ENCODE measurements at places on chromosomes 2 and 18. TPM values are rescaled to one million over a fixed set of nuclear protein-coding genes. Genes with fewer than 3 reads are reported as not detected.
A peak's percentile ranks its signal among the peaks of the same experiment; 100 is the strongest.

- H3K4me3 ChIP-seq, result no peak overlapping the region
- DNase-seq, result no peak
- H3K27me3 ChIP-seq, result no peaks in the 10 kb centered on the region
- no peaks in the 10 kb centered on the region for H3K36me3 ChIP-seq
- no peaks in the 10 kb centered on the region for H3K4me1 ChIP-seq
Measured at GRCh38 chr2:62687636-62688035, 17.9 kb upstream of the EHBP1 start.

- H3K36me3 ChIP-seq, result no peaks in the 10 kb centered on the region
- peaks cover 14% of the 10 kb centered on the region for H3K4me1 ChIP-seq
- peak overlapping the region; percentile 98 for H3K27ac ChIP-seq
- peak overlapping the region; percentile 97 for H3K4me3 ChIP-seq
Measured at GRCh38 chr2:61471905-61472805, 1.3 kb upstream of the USP34 start.

GRCh38 chr18:38690626-38691025, 1125.0 kb upstream of the CELF4 start:
- no peaks in the 10 kb centered on the region for H3K36me3 ChIP-seq
- no peak for DNase-seq
- no peaks in the 10 kb centered on the region for H3K27me3 ChIP-seq

The TRIM54 gene
- total RNA-seq, result not detected

DNA sequence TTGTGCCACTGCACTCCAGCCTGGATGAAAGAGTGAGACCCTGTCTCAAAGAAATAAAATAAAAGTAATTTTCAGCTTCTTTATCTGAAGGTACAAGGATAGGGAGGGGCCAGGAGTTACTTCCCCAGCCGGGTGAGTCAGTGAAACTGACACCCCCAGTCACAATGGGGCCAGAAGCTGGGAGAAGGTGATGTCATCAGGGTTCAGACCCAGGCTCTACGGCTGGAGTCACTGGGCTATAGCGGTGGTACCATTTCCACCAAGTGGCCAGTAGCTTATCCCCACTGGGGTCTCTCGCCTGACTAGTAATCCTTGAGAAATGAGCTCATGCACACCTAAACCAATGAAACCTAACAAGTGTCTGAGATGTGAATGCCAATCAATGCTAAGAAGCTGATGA, 107.9 kb downstream of the ALPK2 start:
- H3K4me3 ChIP-seq, result no peak overlapping the region
- H3K27ac ChIP-seq, result no peak overlapping the region
- H3K4me1 ChIP-seq, result no peaks in the 10 kb centered on the region
- no peaks in the 10 kb centered on the region for H3K27me3 ChIP-seq
- DNase-seq, result no peak

GRCh38 chr2:29619689-29620088, 301.7 kb downstream of the ALK start:
- no peaks in the 10 kb centered on the region for H3K36me3 ChIP-seq
- no peaks in the 10 kb centered on the region for H3K4me1 ChIP-seq
- DNase-seq, result no peak
- H3K4me3 ChIP-seq, result no peak overlapping the region

DNA sequence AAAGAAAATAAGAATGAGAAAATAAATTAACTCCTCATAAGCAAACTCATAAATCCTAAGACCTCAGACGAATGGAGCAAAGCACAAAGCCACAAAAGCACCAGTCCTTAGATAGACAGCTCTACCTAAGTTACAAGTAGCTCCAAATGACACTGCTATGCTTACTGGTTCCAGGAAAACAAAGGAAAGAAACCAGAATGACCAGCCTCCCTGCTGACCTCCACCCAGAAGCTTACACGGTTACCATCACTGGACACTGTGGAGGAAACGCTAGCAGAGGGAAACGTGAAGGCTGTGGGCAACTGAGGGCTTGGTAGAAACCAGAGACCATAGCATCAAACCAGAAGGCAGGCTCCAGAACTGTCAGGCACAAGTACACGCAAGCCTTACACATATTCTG, 67.8 kb downstream of the STK39 start:
- DNase-seq, result no peak
- H3K4me1 ChIP-seq, result peaks cover 11% of the 10 kb centered on the region
- H3K27ac ChIP-seq, result no peak overlapping the region
- no peak overlapping the region for H3K4me3 ChIP-seq
- no peaks in the 10 kb centered on the region for H3K36me3 ChIP-seq

The GNLY gene
- 6.3 TPM for total RNA-seq

The STK17B gene
- total RNA-seq, result 511 TPM
